ENCODE measurements at places on chromosomes 1 and 21.
A peak's percentile ranks its signal among the peaks of the same experiment; 100 is the strongest.

- DNase-seq: no peak
Measured at GRCh38 chr1:97308131-97308530, 586.5 kb downstream of the PTBP2 start.

- DNase-seq: no peak
Measured at GRCh38 chr1:9031484-9032259, 5.4 kb upstream of the SLC2A7 start.

GRCh38 chr1:23395154-23395724, 25.6 kb upstream of the ZNF436 start:
- no peak for DNase-seq

GRCh38 chr1:216805233-216805632, 82.0 kb upstream of the ESRRG start:
- DNase-seq: no peak

DNA sequence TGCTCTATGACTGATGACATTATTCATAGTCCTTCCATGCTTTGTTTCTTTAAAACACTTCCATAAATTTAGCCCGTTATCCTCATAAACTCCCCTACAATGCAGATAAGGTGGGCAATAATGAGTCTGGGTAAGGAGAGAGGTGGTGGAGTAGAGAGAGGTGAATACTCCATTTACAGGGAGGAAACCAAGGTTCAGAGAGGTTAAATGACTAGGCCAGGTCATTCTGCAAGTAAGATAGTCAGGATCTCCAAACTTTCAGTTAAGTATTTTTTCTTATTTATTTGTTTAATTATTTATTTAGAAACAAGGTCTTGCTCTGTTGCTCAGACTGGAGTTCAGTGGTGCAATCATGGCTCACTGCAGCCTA, 26.1 kb downstream of the PAFAH2 start:
- no peak for DNase-seq

GRCh38 chr1:1272341-1273208, 1.1 kb downstream of the UBE2J2 start:
- DNase-seq: no peak

GRCh38 chr21:45551316-45551715, 9.1 kb upstream of the SLC19A1 start:
- DNase-seq: no peak

DNA sequence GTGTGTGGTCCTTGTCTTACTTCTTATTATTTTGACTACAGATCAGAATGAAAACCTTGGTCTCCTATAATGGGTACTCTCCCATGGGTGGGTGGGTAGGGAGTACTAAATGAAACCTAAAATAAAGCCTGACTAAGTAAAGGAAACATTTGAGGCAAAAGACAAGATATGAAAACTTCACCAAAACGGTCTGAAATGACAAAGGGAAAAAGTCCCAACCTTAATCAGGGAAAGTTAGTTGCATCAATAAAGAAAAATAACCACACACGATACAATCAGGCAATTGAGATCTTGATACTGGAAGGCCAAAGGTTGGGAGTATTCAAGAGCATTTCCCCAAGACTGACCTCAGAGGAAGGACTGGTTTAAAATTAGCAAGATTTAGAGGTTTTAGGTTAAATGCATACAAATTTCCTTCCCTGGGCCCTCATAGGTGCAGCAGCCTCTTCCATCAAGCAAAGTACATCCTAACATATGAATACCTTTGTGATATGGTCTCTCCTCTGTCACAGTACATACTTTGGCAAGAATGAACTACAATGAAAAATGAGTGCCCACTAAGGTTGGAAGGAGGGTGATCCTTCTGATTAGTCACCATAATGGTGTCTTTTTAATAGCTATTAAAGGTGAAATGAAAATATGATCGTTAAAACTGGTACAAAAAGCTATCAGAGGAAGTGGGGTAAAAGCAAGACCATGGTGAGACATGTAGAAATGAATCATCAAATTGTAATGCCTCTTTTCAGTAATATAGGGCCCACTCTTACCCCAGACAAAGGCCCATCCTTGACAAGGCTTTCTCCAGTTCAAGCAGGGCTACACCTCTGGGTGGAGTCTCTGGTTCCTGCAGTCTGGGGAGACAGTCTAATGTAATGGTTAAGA, 15.3 kb upstream of the TNFSF4 start:
- no peak for DNase-seq

GRCh38 chr1:21818656-21819055, 6.6 kb downstream of the LDLRAD2 start:
- DNase-seq: peak; percentile 3

- DNase-seq: no peak
Measured at GRCh38 chr1:56758135-56758534, 61.1 kb downstream of the FYB2 start.

DNA sequence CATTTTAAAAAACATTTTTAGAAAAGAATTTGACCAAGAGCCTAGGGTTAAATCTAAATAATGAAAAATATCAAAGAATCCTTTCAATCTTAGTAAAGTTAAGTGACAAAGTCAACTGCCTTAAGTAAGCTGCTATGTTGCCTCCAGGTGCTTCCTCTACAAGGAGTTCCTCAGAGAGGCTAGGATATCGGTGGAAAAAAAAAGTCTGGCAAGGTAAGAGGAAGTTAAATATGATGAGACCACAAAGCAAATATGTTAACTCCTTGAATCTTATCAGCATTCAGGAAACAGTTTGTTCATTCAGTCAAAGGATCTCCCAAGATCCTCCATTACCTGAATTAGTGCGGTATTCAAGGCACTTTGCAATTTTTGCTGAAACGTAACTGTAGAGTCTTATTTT, 563.5 kb downstream of the PTPRC start:
- DNase-seq: no peak

DNA sequence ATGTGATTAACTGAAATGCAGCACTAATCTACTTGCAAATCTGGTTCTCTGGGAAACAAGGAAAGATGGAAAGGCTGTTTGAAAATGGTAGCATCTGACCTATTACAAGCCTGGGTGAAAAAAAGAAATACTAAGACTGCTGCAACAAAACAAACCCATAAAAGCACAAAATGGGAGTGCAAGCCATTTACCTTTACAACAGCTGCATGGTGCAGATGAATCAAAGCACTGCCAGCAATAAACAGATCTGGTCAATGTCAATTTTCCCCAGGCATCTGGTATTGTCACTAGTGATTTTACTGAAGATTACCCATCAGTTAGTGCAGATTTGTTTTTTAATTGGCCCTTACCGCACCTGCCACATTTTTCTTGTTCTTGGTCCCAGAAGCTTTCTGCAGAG, 1341.7 kb downstream of the PLA2G4A start:
- DNase-seq: no peak

GRCh38 chr1:109725510-109725909, 13.5 kb downstream of the GSTM5 start:
- no peak for DNase-seq

GRCh38 chr21:37821092-37821491, 95.2 kb downstream of the KCNJ6 start:
- DNase-seq: no peak

- no peak for DNase-seq
Measured at GRCh38 chr1:169059421-169059820, 47.1 kb upstream of the ATP1B1 start.

DNA sequence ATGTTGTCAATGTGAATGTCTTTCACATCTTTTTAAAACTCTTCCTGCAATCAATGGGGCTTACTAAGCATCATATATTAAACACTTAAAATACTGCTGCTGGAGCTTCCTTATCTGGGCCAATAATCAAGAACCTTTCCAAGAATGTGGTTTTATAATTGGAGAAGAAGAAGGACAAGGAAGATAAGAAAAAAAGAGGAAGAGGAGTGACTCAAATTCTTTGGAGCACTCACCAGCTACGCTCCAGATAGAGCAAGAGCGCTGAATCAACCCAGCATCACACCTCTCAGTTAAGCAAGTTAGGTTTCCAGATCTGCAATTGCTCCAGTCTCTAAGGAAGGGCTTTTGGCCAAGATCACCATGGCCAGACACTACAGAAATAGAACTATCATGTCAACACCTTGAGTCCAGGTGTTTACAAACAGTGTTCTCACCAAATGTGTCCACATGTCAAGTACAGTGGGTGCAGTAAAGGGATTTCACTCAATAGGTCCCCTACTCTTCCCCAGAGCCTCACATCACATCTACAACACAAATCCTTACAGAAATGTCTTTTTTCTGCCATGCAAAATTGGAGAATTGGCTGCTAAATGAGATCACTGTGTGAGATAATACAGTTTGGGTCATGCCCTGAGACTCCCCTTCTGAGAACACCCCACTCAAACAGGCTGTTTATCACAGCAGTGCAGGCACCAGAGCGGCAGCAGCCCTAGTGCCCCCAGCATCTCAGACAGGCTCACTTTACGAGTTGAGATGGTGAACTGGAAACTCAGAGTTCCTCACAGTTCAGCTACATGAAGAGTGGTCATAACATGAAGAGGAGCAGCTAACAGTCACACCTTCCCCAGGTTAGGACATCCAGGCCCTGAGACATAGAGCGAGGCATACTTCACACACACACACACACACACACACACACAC, 1.7 kb upstream of the SPRR2B start:
- DNase-seq: no peak

- DNase-seq: no peak
Measured at GRCh38 chr1:37147906-37148305, 113.6 kb upstream of the GRIK3 start.

GRCh38 chr1:165387961-165388360, 31.4 kb upstream of the LMX1A start:
- DNase-seq: no peak

- peak; percentile 51 for DNase-seq
Measured at GRCh38 chr1:110060034-110060661, 10.3 kb downstream of the ALX3 start.

DNA sequence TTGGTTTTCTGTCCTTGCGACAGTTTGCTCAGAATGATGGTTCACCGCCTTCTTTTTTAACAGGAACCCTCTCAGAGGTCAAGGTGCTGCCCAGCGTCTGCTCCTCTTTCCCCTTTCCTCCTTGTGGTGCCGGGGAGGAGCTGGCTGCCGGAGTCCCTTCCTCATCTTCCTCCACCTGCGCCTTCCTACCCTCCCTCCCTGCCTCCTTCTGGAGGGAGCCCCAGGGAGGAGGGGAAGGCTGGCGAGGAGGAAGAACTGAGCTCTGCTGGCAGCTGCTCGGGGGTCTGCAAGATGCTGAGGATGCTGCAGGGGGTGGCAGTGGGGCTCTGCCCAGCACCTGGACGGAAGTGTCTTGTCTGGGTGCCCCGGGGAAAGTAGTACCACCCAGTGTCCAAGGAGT, 31.2 kb downstream of the BACE2 start:
- DNase-seq: no peak

DNA sequence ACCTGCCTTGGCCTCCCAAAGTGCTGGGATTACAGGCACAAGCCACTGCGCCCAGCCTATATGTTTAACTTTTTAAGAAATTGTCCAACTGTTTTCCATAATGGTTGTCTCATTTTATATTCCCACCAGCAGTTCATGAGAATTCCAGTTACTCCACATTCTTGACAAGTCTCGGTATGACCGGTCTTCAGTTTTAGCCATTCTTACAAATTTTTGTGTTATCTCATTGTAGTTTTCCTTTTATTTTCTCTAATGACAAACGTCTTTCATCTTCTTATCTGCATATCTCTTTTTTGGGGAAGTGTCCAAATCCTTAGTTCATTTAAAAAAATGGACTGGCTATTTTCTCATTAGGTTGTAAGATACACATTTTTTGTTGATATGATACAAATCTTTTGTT, 132.5 kb downstream of the HS2ST1 start:
- no peak for DNase-seq

GRCh38 chr1:177645491-177646190, 324.2 kb downstream of the SEC16B start:
- no peak for DNase-seq

DNA sequence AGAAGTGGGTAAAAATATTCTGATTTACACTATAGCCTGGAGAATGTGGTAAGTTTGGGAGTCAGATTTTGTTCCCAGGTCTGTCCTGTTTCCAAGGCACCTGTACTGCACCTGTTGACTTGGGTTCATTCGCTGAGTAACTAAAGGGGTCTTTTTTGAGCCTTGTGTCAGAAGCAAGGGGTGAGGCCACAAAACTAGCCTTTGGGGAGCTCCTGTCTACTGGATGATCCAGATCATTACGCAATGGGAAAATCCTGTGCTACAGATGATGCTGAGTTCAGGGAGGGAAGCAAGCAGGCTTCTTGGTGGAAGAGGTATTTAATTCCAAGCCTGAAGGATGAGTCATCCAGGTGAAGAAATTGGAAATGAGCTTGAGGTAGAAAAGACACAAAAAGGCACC, 424.0 kb downstream of the MATN1 start:
- no peak for DNase-seq

DNA sequence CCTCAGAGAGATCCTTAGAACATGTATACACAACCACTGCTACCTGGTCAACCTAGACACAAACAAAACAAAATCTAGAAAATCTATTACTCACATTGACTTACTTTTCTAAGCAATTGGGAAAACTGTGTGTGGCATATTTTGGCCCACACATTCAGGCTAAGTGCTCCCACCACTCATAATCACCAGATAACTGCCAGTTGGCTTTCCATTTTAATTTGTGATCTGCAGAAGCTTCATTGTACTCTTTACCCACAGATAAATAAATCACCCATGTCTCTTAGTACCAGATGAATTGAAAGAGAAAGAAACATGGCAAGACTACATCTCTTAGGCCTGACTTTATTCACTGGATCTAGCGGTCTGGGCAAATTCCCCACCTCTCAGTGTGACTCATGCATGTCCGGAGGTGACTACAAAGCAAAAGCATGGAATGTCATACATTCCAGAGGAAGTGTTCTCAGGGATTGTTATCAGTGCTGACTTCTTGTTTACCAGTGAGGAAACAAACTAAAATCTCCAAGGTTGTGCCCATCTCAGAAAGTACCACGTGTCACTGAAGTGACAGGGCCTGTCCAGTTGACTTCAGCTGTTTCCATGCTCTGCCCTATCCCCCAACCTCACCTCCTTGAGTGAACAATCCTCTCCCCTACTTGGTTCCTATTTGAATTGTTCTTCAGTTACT, 52.4 kb upstream of the BCL10 start:
- DNase-seq: no peak

GRCh38 chr1:46481961-46482360, 7.7 kb upstream of the DMBX1 start:
- DNase-seq: no peak

GRCh38 chr1:74512170-74512915, at the start of gene LRRC53:
Gene LRRC53 (minus strand): TSS chr1:74512611. CDS start chr1:74483349, 29,262 bp downstream.
- no peak for DNase-seq

DNA sequence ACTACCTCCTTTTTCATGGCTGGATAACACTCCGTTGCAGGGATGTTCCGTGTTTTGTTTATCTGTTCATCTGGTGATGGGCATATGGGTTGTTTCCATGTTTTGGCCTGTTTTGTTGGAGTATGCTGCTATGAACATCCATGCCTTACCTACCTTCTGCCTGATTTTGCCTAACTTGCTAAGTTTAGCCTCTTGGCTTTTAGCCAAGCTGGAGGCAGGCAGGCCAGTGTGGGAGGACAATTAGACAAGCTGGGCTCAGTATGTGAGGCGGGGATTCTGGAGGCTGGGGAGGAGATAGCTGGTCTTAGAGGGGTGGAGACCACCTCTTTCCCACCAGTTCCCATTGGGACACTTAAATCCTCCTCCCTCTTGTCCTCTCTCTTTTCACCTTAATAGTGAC, 98.4 kb upstream of the WNT4 start:
- no peak for DNase-seq

Data from activated effector memory CD4-positive, alpha-beta T cell treated with Interleukin-2 at 50 U/mL for 16 hours (primary cell).